GM03348 (cell line): ENCODE measurements at places on chromosomes 6 and 20.

GRCh38 chr6:63249875-63250482 lies 38.7 kb downstream of the FKBP1C start:
- DNase-seq: no peak

- no peak for DNase-seq
Measured at GRCh38 chr20:1331101-1331500, 2.2 kb upstream of the SDCBP2 start.

DNA sequence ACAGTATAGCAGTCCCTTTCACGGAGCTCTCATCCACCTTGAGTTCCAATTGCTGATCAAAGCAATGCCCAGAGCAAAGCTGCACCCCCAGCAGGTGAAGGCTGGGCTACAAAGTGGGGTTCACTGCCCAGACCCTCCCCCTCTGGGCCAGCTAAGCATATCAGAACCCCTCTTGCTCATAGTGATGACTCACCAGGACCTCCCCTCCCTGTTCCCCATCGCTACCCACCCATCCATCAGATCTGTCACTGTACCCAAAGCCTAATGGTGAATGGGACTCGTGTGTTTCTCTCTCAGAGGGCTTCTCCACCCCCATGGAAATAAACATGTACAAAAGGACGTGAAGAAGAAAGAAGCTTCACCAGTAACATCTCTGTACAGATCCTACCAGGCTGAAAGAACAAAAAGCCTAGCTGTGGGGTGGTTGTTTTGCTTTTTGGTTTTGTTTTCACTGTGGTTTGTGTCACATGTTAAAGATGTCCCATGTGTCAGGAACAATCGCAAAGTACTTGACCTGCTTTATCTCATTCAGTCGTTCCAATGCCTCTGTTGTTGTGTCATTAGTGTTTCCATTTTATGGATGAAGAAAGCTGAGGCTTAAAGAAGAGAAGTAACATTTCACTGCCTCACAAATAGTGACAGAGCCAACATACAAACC lies 518.5 kb downstream of the CD83 start:
- DNase-seq: no peak

DNA sequence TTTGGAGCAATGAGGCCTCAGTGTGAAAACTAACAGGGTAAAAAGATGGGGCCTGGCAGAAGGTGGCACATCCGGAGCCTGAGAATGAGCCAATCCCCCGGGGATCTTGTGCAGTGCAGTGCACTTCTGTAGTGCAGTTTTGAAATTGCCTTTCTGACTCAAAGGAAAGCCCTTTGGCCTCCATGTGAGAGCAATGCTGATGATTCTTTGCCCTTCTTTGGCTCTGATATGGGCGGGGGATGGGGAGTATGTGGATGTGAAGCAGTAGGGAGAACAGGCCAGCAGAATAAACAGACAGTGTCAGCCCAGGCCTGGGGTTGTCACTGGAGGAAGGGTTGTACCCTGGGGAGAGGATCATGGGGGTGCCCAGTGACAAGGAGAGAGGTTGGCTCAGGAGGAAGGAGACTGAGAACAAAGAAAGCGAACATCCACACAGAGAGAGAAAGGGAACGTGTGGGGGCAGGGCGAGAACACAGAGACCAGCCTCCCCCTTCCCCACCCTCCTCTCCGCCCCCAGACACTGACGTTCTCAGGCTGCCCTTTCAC lies 351.2 kb downstream of the CDC5L start:
- DNase-seq: peak; percentile 66

- DNase-seq: no peak
Measured at GRCh38 chr6:124535746-124536145, 426.5 kb upstream of the RNF217 start.

DNA sequence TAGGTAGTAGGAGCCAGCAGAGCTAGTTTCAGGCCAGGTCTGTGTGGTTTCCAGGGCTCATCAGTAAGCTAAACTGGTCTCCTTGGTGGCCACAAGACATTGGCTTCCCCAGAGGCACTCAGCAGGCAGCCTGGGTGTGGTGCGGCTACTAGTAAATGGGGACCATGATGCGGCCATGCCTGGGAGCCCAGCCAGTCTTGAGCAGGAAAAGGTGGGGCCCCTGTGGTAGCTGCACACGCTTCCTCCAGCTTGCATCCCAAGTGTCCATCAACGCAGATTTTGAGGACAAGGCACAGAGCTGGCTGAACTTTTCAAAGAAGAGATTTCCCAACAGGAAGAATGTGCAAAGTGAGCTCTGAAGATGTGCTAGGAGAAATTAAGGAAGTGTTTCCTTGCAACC lies 107.4 kb upstream of the NAA20 start:
- peak; percentile 24 for DNase-seq

- peak; percentile 43 for DNase-seq
Measured at GRCh38 chr6:63663147-63663955, 27.7 kb downstream of the PHF3 start.

DNA sequence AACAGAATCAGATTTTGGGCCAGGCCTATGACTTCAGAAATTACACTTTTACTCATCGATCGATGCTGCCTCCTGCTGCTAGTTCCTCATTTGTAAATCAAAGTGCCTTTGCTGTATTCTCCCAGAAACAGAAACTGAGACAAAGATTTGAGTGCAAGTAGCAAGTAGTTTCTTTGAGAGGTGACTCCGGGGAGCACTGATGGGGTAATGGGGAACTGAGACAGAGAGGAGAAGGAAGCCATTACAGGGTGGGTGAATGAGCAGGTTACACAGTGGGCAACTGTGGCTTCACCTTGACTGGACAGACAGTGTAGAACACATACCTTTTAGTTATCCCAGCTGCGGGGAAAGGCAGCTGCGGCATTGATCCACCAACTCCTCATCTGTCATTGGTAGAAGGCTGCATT lies 9.7 kb upstream of the CD40 start:
- DNase-seq: no peak

DNA sequence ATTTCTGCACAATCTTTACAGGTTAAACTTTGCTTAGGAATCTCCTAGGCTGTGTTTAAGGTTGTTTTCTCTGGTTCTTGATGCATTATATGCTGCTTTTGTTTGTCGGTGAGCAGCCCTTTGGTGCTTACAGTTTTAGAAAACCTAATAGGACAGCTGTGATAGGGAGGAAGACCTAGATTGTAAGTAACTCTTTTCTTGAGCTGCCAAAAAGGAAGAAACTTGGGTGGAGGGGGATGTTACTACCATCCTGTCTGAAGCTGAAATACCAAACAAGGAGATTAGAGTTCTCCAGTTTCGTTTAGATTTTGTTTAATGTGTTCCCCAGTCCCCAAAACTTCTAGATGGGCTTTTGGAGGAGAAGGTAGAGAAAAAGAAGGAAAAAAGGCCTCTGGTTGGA lies 72.0 kb downstream of the ANKS1A start:
- DNase-seq: no peak

- DNase-seq: peak; percentile 43
Measured at GRCh38 chr6:35776364-35777215, at the start of gene CLPSL2. TSS of gene CLPSL2 (plus strand) at chr6:35776598. CDS start at chr6:35776619, 21 bp downstream.

DNA sequence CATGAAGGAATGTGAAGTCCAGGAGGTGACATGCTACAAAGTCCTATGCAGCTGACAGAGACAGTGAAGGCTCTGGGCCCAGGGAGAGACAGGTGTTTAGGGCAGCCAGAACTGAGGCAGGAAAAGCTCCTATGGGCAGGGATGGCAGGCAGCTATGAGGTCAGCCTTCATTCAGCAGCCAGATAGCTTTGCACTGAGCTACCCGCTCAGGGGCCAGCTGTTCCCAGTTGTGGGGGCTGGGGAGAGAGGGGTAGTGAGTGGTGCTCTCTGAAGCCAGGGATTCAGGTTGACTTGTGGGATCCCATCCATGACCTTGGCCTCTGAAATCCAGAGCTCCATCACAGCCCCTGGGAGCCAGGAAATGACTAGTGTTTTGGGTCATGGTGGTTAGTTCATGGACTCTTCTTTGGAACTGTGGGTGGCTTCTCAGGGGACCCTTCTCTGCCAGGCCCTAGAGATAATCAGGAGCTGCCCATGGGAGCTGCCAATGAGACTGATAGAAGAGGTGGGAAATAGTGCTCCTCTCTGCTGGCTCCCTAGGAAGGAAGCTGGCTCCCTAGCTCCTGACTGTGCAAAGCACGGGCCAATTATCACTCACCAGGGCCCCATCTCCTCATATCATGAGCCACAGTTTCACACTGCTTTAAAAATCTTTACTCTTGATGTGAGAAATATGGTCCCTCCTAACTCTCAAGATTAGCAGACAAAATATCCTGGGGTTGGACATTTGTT lies 127.7 kb downstream of the VEGFA start:
- DNase-seq: no peak

- peak; percentile 62 for DNase-seq
Measured at GRCh38 chr6:136076496-136076895, 173.6 kb downstream of the MTFR2 start.

DNA sequence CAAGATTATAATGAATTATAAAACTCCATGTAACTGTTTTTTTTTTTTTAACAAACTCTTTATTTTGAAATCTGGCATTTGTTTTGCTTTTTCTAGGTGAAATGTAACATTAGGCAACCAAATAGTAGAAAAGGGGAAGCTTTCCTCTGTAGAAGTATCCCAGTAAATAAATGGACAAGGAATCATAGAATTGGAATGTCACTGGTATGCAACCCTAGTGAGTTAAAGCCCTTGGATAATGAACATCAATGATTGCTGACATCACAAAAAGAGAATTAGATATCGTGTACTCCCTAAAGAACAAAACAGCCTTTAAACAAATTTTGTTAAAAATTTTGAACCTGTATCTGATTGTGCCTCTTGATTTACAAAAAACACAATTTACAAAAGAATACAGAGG lies 93.9 kb upstream of the OGFRL1 start:
- DNase-seq: peak; percentile 83

GRCh38 chr6:53349209-53349693 lies 501 bp upstream of the ELOVL5 start:
- no peak for DNase-seq

GRCh38 chr20:41560970-41561369 lies 57.2 kb downstream of the CHD6 start:
- no peak for DNase-seq

DNA sequence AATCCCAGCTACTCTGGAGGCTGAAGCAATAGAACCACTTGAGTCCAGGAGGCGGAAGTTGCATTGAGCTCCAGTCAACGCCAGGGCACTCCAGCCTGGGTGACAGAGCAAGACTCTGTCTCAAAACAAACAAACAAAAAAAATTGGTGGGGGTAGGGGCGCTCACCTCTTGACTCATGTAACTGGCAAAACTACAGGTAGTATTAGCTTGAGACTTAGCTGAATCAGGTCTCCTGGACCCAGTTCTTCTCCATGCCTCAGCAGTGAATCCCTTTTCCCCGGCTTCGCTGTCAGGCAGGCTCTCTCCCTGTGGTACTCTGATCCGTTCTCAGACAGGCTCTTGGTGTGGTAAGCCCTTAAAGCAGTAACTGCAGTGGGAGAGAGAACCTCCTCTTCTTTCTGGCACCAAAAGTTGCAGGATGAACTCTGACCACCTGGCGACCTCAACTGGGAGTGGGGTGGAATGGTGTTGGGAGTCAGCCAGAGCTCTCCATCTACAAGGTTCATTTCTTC lies 12.9 kb downstream of the SLC9A8 start:
- no peak for DNase-seq

- DNase-seq: no peak
Measured at GRCh38 chr20:44601236-44601671, 18.9 kb downstream of the PKIG start.

DNA sequence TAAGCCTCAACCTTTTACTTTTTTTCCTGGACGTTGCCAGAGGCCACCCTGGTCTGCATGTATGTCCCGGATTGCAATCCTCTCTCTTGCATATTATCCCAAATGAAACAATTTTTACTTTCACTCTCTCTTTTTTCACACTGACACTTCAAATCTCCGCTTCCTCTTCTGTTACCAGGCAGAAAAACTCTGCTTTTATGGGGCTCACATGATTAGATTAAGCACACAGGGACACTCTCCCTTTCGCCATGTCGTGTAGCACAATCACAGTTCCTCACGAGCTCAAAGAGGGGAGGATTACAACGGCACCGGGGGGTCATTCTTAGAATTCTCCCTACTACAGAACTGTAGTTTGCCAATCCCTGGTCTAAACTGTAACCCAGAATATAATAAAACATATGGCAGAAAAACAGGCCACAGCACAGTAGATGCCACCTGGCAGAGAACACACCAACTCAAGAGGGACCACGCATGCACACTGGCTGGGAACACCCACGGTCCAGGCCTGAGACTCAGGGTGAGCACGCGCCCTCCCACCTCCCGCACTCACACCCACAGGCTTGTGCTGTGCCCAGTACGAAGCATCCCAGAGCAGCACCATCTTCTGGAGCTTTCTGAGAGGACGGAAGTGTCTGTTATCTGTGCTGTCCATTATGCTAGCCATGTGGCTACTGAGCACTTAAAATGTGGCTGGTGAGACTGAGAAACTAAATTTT lies 288.7 kb downstream of the KIF16B start:
- DNase-seq: no peak

DNA sequence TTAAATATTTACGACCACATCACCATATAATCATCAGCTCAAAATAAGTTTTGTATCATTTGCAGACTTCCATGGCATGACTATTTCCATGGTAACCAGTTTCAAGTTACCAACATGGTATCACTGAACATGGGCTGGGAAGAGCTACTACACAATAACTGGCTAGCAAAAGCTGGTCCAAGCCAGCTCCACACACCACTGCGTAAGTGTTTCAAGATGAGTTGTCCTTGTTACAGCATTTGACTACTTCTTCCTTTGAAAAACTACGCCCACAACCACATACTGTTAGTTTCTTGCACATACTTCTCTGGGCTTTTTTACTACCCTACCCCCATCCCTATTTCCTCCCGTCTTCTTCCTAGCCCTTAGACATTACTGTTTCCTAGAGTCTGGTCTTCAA lies 8.5 kb downstream of the CD164 start:
- no peak for DNase-seq

DNA sequence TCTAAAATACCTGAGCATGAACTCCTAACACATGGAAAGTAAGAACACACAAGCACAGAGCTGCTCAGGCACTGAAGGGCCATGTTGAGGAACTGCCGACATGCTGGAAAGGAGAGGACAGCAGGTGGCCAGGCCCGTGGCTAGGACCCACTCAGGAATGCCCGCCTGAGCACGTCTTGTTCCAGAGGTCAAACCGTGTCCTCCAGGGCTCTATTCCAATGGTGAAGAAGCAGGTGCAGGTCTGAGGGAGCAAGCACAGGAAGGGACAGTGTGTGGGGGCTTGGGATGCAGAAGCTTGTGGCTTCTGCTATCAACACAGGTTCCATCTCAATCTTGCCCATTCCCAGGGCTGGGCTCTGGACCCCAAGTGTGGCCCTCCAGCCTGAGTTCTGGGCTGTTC lies 20.7 kb downstream of the CST9L start:
- no peak for DNase-seq

- no peak for DNase-seq
Measured at GRCh38 chr6:138972226-138972665, 15.8 kb downstream of the REPS1 start.

- DNase-seq: no peak
Measured at GRCh38 chr6:90895299-90896074, 308.6 kb upstream of the MAP3K7 start.
